Smooth muscle cell of the brain vasculature (primary cell): ENCODE measurements at places on chromosomes 16 and 17.

- DNase-seq, result no peak
These were observed 83.9 kb downstream of the SPECC1 start for GRCh38 chr17:20092973-20093626.

- DNase-seq, result no peak
These were observed 10.4 kb upstream of the CHD3 start for GRCh38 chr17:7878234-7878633.

GRCh38 chr17:20952183-20952582, 90.6 kb downstream of the USP22 start:
- no peak for DNase-seq

DNA sequence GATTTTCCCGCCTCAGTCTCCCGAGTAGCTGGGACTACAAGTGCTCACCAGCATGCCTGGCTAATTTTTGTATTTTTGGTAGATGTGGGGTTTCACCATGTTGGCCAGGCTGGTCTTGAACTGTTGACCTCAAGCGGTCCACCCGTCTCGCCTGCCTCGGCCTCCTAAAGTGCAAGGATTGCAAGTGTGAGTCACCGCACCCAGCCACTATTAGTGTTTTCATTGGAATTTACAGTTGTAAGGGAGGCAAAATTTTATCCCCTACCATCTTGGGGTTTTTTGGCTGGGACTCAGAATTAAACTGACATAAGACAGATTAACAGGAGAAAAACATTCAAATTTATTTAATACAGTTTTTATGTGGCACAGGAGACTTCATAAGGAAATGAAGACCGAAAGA, 12.3 kb upstream of the MYCBPAP start:
- no peak for DNase-seq

DNA sequence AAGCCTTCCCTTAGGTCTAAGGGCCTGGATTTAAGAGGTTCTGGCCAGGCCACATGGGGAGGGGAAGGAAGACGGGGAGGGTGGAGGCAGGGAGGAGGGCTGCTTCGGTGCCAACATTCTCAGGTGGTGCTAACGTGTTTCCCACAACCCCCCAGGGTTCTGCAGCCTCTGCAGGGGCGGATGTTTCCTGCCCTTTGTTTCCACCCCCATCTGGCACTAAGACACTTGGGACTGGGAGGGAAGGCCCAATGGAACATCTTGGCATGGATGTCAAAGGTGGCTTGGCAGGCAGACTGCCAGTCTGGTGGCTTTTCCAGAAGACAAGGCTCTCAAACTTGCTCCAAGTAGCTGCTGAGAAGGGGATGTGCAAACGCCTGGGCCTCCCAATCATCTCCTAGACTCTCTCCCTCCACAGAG, 12.7 kb downstream of the HIC1 start:
- DNase-seq, result no peak

DNA sequence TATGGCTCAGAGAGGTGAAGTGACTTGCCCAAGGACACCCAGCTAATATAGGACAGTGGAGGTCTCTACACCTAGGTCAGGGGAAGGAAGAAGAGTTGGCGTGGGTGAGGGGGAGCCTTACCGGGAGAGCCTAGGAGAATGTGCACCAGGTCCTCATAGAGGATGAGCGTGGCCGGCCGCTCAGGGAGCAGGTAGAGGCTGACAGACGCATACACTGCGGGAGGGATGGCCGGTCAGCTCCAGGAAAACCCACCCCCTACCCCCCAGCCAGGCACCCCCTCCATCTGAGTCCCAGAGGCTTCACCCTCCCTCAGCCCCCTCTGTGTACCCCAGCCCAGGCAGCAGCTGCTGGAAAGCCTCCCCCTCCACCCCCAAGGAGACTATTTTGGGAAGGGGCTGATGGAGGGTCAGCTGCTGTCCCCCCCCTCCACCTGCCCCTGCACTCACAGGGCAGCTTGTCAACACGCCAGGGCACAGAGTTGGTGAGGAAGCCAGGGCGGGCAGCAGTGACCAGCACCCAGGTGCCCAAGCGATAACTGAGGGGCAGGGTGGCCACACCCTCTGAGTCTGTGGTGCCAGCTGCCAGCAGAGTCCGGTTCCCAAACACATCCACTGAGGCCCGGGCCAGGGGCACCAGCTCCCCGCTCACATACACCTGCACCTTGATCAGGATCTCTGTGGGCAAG, 4.1 kb downstream of the FAM171A2 start:
- DNase-seq, result no peak
